ENCODE measurements at places on chromosomes 3 and 15.

DNA sequence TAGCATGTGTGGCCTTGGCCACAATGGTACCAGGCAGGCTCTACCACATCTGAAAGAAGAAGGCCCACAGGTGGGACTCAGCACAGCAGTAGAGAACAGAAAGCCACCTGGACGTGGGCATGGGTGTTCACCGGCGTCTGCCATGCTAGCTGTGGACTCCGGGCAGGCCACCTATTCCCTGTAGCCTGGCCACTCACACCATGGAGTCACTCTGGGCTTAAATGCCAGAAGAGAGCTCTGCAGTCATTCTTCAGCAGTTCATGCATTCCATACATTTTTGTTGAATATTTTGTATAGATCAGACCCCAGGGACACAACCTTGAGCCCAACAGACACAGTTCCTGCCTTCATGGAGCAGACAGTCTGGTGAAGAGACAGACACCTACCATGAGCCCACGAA lies 138.6 kb downstream of the SRGAP3 start:
- no peak for DNase-seq

- no peak for DNase-seq
Measured at GRCh38 chr3:141619450-141619849, 118.6 kb upstream of the RNF7 start.

DNA sequence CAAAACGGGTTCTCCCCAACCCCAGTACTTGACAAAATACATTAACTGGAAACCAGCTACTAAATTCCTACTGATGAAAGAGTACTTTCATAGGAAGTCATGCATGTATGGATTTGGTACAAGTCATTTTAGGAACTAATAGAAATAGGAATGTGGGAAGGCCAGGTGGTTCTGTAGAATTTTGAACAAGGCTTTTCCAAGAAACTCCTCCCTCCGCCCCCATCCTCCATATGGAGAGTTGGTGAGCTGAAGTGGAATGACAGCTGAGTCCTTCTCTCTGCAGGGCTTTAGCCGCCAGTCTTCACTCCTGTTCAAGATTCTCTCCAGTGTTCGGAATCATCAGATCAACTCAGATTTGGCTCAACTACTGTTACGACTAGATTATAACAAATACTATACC lies 33.2 kb downstream of the TUBGCP4 start:
- DNase-seq = no peak

DNA sequence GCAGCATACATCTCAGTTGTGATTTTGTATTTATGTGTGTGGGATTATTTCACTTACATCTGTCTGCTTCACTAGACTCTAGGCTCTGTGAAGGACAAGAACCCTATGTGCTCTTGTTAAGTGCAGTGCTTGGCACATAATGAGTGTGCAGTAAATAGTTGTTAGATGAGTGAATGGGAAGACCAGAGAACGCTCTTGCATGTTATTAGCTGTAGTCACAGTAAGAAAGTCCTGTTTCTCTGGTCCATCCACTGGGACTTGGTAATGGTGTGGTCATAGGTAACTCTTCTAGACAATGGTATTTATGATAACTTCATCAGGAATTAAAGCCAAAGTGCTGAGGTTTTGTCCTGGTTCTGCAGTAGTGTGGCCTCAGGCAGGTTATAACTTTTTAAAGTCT lies 1.4 kb upstream of the AQP9 start:
- DNase-seq = no peak

DNA sequence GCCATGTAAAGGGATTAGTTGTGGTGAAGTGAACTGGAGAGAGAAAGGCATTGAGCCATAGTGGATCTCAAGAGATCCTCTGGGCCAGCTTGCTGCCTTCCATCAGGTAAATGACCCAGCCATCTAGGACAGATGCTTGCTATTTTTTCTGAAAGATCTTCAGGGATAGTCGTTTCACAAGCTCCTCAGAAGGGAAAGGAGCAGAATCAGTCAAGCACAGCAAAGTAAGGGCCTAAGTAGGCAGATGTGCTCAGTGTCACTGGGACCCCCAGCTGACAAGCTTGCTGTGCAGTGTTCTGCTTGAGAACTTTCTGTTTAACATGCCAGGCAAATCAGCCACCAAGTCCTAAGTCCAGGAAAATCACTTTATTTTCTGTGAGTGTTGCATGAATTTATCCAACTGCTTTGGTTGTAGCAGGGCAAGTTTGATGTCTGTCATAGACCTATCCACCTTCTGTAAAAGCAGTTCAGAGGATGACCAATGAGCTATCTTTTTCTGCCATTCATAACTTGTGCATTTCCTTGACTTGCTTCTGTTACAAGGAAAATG lies 319.8 kb downstream of the IL5RA start:
- DNase-seq = no peak

DNA sequence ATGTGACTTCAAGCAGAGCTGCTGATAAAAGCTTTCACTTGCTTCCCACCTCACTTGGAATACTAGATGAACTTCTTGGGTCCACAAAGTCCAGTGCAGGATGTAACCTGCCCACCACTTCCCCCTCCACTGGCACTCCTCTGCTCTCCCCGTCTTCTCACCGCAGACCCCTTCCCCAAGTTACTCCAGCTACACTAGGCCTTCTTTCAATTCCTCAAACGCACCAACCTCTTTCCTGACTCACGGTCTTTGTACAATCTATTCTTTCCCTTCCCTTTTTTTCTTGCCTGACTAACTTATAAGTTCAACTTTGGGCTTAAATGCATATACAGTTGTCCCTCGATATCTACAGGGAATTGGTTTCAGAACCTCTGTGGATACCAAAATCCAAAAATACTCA lies 5.2 kb upstream of the ATP13A3 start:
- DNase-seq = no peak

DNA sequence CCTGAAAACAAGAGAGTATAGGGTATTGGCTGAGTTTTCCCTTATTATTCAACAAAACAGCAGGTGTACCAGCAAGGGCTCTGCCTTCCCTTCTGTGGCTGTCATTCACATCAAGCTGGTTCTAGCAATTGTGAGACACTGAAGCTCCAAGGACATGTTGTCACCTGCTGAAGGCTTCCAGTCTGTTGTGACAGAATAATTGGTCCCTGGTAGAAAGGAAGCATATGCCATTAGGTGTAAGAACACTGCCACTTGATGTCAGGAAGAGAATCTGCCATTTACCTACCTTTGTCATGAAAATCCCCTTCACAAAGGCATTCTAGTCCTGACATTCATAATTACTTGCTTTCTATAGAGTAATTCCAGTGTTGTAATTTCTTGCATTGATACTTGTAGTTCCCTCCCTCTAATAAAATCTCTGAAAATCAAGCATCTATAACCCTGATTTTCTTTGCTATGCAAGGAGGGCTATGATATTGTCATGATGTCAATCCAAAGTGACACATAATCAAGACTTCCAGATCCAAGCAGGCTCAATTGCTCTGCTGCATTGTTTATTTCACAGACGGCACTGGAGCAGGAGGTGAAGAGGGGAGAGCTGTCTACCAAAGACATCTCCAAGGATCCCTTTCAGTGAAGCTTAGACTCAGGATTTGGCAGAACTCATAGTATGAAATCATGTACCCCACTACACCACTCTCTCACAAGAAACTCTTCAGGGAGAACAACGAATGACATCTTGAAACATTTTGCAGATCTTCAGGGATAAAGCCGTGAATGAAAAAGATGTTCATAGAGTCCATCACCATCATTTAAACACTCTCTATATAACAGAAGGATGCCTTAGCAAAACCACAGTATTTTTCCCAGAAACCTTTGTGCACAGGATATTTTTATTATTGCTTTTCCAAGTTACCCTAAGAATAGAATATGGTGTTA lies 425.3 kb downstream of the RBMS3 start:
- DNase-seq = no peak

GRCh38 chr15:39376371-39376909 lies 204.4 kb upstream of the THBS1 start:
- no peak for DNase-seq

DNA sequence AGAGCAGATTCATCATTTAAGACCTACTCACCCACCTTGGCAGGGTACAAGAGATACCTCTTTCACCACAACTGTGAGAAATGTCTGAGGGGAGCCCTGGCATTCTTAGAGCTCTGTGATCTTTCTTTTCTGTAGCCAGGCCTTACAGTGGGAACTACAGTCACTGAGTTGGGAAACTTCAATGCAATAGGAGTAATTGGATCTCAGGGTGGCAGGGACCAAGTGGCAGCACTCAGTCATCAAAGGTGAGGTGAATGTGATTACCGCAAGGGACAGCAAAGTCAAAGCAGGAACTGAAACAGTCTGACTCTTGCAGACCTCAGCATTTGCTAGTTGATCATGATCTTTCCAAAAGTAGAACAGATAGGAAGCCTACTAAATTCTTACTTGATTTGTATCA lies 7.2 kb upstream of the MCF2L2 start:
- no peak for DNase-seq

DNA sequence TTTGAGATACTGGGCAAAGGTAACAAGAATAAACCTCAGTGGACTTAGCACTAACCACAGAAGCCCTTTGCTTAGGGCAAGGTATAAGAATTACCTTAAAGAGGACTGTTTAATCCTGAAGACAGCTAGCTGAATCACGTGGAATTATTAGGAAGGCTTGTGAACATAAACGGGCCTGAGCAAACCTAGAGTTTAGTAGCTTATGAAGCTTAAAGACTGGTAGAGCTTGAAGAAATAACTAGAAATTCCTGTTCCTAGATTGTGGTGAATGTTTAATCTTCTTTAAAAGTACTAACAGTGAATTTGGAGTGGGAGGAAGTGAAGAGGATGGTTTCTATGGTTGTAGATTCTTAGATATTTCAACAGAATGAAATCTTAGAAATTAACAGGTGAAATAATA lies 428.9 kb upstream of the THRB start:
- no peak for DNase-seq

GRCh38 chr15:60520825-60521368 lies 42.0 kb upstream of the ICE2 start:
- DNase-seq = peak; percentile 88

- DNase-seq = peak; percentile 38
Measured at GRCh38 chr3:38136393-38136776, 542 bp downstream of the ACAA1 start.

DNA sequence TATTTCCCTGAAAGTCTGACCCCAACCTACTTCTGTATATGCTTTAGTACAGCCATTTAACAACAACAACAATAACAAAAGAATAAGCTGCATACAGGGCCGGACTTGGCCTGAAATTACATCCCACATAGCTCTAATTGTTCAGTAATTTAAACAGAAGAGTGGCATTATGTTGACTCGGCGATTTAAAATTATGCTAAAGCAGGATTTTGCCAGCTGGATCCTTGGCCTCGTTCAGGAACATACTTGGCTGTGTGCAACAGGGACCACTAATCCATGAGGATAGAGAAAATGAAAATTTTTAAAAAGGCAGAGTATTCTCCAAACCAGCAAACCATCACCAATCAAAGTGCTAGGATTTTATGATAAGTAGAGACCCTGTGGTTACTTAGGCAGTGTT lies 433.1 kb upstream of the RBMS3 start:
- DNase-seq = no peak

- DNase-seq = no peak
Measured at GRCh38 chr3:101138817-101139216, 145.6 kb upstream of the ABI3BP start.

- DNase-seq = peak; percentile 17
Measured at GRCh38 chr15:31274496-31275330, 51.9 kb upstream of the KLF13 start.

DNA sequence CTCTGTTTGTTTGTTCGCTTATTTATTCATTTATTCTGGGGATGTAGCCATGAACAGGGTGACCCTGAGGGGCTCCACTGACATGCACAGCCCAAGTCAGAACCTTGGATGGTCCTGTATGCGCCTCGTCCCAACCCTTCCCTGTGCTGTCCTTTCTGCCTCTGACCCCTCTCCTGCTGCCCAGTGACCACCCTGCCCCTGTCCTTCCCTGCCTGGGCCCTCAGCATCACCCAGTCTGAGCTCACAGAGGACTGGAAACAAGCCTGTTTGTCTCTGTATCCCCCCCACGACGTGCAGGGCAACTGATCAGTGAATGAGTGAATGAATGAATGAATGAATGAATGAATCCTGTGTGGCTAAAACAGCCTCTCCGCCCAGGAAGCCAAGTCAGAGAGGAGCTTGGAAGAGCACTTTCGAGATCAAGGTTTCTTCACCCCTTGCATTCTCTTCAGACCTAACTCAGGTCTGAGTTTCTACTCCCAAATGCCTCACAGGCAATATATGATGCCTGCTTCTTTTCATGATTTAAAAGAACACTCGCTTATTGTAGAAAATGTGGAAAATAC lies 157.7 kb downstream of the SMAD6 start:
- DNase-seq = no peak

DNA sequence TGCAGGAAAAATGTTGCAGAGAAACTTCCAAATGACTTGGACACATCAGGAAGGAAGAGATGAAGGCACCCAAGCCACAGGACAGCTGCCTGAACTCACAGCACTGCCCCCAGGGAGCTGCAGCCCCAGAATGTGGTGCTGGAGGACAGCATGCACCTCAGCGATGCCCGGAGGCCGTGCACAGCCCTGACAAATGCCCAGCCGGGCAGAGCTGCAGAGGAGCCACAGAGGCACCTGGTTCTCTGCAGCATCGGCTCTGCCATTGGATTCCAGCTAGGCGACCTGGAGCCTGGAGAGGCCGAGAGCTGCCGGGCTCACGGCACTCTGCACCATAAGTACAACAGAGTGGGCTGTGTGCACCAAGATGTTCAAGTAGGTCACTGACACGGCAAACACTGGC lies 97.5 kb downstream of the OCA2 start:
- peak; percentile 8 for DNase-seq

DNA sequence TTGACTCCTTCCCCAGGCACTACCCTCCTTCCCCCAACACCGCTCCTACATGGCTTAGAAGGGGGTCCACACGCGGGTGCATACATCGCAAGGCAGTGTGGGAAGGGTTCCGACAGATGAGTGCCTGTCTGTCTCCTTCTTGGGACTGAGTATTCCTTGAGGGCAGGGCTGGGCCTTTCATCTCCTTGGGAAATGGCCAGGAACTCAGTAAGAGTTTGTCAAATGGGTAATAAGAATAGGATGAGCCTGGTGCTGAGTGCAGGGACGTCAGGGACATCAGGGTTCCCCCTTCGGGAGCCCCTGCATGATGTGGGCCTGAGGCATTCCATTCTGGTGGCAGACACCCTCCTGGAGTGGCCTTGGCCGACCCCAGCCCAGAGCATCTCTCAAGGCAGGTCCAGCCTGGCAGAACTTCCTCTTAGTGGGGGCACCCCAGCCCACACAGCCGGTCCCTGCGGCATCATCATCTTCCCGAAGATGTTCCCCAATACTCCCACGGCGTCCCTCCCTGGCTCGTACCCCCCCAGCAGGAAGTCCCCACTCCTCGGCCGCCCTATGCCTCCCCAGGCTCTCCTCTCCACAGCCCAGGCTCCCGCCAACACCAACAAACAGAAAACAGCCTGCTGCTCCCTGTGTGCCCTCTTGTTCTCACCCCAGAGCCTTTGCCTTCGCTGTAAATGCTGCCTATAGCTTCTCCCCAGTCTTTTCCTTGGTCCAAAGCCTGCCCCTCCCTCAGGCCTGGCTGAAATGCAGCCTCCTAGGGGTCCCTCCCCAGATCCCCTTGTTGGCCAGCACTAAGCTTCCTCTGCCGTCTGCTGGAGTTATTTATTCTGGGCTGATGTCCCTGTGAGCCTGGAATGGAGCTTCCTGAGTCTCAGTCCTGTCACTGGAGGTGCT lies 67.5 kb upstream of the LCTL start:
- no peak for DNase-seq

GRCh38 chr3:58490860-58491501 lies 915 bp upstream of the KCTD6 start:
- no peak for DNase-seq
